ENCODE measurements at places on chromosomes 5 and 9.

DNA sequence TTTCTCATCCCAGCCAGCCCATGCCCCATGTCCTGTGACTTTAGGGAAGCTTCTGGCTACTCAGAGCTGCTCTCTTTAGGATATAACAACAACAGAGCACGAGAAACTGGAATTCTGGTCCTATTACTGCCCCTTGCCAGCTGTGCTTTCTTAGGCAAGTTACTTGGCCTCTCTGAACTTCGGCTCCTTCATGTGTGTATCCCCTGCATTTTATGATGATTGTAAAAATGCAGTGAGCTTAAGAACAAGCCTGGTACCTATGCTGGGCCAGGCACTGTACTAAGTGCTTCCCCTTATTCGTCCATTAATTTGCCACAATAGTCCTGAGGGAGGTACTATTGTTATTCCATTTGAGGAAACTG is 54.5 kb downstream of the ABCA1 start:
- no peak for DNase-seq

GRCh38 chr5:96649681-96650540 is 12.3 kb upstream of the CAST start:
- DNase-seq, result no peak

DNA sequence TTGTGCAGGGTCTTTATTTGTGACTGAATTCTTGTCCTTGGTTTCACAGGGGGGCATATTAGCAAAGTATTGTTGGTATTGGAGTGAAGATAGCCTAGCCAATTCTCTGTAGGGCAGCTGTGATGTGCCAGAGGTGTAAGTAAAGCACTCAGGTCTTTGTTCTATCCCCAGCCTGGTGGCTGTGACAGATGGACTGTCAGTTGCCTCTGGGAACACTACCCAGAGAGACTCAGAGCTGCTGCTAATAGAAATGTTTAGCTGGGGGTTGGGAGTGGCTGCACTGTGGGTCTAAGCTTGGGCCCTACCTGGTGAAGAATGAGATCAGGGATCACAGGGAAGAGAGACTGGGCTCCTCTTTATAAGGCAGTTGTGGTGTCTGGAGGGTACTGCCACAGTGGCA is 1006.5 kb upstream of the TYRP1 start:
- no peak for DNase-seq

DNA sequence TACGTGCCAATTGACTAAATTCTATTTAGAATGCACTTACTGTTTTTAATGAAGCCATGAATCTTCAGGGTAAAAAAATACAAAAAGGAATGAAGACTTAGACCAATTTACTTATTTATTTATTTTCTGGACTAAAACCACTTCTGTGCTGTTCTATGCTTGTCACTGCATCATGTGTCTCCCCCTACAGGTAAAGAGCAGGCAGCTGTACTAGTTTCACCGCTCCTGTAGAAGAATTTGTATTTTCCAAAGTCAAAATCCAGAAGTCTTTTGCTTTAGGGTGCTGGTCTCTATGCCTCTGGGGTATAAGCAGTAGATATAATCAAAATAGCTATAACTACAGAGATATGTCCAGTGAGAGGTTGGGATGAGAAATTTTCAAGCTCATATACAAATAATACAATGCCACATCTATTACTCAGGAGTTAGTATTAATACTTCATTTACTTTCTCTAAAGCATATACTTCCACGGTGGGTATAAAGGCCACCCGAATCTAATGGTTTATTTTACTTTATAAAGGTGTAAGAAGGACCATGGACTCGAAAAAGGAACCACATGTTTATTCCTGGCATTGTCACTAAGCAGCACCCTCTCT is 591.5 kb downstream of the RAB3C start:
- DNase-seq, result peak; percentile 26

GRCh38 chr5:35575578-35575977 is 42.1 kb upstream of the SPEF2 start:
- DNase-seq, result no peak

DNA sequence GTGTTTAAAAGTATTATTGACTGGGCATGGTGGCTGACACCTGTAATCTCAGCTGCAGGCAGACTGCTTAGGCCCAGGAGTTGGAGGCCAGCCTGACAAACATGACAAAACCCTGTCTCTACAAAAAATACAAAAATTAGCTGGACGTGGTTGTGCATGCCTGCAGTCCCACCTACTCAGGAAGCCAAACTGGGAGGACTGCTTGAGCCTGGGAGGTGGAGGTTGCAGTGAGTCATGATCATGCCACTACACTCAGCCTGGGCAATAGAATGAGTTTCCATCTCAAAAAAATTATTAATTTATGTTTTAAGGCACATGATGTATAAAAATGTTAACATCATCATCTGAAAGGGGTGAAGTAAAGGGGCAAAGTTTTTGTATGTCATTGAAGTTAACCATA is 49.7 kb upstream of the FNIP1 start:
- DNase-seq, result no peak

DNA sequence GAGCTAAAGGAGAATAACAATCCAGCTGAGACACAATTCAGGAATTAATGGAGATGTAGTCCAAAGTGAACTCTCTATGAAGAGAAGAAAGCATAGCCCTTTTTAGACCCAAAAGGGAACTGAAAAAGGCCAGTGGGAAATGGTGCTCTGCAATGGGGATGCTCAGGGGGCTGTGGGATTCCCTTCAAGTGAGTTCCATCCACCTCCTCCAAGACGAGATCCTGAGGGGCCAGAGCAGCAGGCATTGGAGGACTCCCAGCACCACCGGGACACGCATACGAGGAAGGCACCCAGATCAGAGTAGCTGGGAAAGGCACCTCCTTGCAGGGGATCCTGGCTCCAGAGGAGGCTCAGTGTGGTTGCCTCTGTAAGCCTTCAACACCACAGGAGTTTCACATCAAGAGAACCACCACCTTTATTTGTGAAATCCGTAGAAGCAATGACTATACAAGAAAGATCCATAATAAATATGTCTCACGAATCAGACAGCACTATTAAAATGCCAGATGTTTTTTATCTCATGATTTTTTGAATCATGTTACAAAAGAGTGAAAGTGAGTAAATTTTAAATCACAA is 288.2 kb downstream of the MED10 start:
- no peak for DNase-seq

- no peak for DNase-seq
Measured at GRCh38 chr9:110579862-110580219, 300 bp upstream of the SVEP1 start.

Data from GM13976 (cell line).